NCI-H82 (cell line): ENCODE measurements at places on chromosomes 3 and 15.

DNA sequence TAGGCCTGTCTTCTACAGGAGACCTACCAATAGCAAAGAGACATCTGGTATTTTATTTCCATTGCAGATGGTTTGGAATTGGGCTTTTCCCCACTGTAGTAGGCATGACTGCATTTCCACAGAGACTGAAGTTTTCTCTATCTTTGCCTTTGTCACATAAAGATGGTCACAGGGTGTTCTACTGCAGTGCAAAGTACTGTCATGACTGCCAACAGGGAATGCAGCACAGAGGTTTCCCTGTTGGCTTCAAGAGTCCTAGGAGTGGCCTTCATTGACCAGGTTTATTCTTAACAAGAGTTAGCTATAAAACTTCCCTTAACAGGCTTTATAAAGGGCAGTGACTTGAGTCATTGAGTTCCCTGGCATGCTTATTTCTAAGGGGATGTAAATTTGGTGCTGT is 36.8 kb upstream of the TM4SF4 start:
- DNase-seq: no peak

DNA sequence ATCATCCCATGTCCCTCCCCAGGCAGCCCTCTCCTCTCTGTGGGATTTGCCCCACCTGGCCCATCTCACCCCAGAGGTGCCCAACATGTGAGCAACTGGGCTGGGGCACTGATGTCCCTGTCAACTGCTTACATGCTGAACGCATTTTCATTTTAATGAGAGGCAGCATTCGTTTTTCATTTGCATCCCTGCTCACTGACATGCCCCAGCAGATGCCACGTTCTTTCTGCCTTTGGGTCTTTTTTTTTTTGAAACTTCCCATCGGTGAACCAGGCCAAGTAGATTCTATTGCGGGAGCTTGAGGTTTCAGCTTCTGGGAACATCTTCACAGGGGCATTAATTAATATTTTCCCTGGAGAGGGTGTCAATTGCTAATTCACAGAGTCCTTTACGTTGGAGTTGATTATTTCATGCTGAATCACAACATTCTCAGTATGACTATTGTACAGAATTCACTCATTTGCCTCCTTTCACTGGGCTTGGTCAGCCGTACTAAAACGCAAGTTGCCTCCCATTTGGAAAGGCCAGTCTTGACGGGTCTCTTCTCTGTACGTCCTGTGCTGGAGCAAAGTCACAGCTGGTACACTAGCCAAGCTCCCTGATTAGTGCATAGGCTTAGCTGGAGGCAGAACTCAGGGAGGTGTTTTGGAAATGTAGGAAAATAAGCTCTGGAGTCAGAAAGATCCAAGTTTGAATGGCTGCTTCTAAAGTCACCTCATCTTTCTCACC is 69.8 kb downstream of the CHRNA7 start:
- peak; percentile 82 for DNase-seq

DNA sequence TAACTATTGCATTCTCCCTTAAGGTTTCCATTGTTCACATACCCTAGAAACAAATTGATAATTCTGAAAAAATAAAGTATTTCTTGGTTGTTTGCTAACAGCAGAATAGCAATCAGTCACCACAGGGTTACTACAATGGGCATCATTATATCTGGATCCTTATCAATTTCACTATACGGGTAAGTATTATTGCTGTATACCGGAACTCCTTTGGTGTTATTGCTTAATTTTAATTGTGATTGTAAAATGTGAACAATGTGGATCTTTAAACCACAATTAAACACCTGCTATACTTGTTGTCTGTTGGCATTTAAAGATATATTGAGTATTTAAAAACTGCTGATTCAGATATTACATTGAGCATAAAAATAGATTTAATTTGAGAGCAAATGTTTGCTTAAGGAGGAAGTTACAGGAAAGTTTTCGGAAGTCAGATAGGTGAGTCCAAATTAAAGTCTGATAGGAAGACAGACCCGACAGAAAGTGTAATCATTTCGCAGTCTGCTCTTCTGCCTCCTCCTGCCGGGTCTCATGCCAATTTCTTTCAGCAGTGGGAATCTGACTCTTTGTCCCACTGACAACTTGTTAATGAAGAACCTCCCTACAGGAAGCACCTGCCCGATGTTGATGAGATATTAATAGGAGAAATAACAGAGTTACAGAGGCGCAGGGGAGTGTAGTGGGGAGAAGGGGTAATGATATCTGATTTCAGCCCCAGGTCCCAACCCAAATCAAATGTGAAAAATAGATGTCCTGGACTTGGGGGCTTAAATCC is 169.7 kb upstream of the TBC1D5 start:
- DNase-seq: no peak

DNA sequence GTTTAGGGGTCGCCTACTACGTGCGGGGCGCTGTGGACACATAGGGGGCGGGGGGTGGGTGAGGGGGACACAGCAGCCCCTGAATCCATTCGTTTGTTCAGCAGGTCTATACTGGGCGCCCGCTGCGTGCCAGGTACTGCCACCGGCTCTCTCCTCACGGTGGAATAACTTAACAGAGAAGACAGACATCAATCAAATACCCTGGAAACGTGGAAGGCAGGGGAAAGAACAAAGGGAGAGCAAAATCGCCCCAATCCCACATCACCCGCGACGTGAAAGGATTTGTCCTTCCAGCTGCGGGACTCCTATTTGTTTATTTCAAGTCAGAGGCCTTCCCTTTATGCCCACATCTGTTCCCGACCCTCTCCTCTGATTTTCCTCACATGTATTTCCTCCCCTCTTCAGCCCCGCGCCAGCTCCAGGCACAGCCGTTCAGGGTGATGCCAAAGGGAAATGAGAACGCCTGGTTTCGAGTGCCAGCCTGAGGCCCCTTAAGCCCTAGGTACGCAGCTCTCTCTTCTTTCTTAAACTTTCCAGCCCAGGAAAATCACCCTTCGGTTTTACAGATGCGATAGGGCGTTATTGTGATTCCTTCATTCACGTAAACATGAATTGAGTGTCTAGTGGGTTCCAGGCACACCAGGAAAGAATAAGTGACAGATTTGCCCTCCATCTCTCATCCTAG is 726 bp upstream of the PROK2 start:
- DNase-seq: no peak

DNA sequence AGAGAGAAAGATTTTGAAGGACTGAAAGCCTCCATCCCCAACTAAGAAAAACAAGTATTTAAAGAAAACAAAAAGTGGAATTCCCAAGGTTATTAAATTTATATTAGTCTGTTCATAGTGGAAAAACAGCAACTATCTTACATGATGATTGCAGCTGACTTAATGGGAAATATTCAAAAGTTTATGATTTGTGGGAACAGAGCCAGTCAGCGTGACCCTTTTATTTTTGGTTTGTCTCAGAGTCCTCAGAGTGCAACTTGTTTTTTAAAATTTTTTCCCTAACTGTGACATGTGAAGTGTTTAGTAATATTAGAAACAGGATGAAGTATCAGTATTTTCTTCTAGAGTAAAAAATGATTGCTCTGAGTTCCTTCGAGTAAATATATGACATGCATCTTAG is 441.9 kb upstream of the MCTP2 start:
- DNase-seq: no peak

DNA sequence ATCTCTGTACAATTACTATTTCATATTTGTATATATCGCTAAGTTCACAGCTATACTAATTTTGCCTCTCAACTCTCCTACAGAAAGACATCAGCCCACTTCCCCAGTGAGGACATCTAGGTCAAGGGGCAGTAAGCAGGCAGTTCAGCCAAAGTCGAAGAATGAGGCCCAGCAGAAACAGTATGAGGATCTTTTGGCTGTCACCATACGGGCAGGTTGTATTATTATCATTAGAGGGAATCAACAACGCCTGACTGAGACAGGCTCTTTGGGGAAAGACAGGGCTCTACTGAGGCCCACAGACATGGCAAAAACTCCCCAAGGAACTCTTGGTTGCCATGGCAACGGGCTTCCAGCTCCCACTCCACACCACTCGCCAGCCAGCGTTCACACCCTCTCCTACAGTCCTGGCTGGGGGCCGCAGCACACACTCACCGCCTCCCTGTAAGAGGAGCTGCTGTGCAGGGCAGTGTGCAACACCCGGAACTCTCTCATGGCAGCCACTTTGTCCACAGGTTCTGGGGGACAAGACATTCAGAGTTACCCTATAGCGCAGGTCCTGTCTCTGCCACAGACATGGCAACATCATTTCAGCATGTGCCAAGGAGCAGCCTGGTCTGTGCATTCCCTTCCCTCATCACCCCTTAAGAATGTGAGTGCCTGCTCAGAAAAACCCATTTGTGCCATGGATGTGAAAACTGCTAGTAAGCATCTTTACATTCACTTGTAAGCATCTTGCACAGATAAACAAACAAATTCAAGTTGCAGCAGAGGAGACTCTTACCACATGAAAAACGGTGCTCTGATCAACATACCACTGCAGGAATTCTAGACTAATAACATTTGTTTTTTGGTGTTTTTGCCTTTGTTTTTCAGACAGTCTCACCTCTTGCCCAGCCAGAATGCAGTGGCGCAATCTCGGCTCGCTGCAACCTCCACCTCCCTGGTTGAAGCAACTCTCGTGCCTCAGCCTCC is 8.8 kb downstream of the UBL7 start:
- no peak for DNase-seq

- DNase-seq: no peak
Observed at GRCh38 chr3:123337948-123338619, 110.8 kb downstream of the ADCY5 start.

- DNase-seq: no peak
Observed at GRCh38 chr3:125482406-125482805, 37.6 kb downstream of the SNX4 start.

- DNase-seq: no peak
Observed at GRCh38 chr3:56940321-56940720, 120.1 kb upstream of the SPATA12 start.

GRCh38 chr3:186784820-186785494 is 1.6 kb downstream of the EIF4A2 start:
- DNase-seq: no peak

DNA sequence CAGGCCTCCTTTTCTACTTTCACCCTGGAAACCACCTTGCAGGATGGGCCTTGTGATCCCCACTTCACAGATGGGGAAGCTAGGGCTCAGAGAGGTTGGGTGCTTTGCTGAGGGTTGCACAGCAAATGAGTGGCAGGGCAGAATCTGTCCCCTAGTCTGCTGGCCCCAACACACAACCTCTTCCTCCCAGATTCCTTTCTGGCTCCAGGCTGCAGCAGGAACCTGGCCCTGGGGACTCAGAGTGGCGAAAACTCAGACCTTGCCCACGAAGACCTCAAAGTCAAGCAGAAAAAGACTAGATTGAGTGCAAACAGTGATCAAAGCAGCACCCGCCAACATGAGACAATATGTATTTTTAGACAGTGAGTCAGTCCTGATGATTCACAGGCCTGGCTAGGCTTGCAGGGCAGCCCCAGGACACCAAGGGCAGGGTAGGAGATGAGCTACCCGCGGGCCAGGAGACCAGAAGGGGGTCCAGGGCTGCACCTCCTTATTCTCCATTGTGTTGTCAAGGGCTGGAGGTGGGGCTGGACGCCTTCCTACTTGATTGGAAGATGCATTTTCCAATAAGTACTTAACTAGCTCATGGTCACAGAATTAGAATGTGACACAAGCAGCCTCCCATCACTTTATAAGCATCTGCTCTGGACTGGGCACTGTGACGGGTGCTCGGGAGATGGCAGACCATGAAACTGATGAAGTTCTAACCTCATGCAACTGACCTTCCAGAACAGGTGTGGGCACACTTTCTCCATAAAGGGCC is 23.9 kb downstream of the GOLGA6L2 start:
- no peak for DNase-seq

- DNase-seq: no peak
Observed at GRCh38 chr15:68983961-68984481, 30.5 kb upstream of the NOX5 start.

GRCh38 chr3:139310474-139310933 is 33.3 kb upstream of the MRPS22 start:
- no peak for DNase-seq

- no peak for DNase-seq
Observed at GRCh38 chr3:196241704-196242103, 25.4 kb downstream of the SLC51A start.
